ENCODE measurements at places on chromosomes 6 and 20.
A peak's percentile ranks its signal among the peaks of the same experiment; 100 is the strongest.

DNA sequence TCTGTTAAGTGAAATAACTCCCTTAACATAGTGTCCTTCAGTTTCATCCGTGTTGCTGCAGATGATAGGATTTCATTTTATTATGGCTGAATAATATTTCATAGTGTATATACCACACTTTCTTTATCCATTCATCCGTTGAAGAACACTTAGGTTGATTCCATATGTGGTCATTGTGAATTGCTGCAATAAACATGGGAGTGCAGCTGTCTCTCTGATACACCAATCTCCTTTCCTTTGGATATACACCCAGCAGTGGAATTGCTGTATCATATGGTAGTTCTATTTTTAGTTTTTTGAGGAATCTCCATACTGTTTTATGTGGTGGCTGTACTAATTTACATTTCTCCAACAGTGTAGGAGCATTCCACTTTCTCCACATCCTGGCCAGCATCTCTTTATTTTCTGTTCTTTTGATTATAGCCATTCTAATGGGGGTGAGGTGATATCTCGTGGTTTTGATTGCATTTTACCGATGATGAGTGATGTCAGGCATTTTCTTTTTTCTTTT, 193.2 kb downstream of the SLC16A10 start:
- DNase-seq: no peak

DNA sequence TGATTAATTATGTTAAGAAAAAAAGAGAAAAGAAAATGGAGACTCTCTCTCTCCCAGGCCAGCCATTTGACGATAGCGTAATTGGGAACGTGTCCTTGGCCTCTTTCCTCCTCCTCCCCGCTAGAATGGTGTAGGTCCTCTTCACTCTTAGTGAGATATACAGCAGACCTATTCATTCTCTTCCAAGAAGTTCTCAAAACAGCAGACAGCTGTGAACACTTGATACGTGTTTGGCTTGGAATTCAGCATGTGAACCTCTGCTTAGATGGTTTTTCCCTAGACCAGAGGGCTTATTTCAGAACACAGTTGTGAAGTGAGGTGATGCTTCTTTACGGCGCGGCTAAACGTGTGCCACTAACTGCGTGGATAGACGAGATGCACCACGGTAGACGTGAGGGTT, 32.6 kb upstream of the TULP4 start:
- no peak for DNase-seq

- no peak for DNase-seq
Observed at GRCh38 chr6:89640804-89641203, 2.3 kb upstream of the LYRM2 start.

- DNase-seq: no peak
Observed at GRCh38 chr6:11392778-11393507, 144.6 kb upstream of the TMEM170B start.

GRCh38 chr6:149266659-149267058, 50.9 kb upstream of the TAB2 start:
- DNase-seq: no peak

DNA sequence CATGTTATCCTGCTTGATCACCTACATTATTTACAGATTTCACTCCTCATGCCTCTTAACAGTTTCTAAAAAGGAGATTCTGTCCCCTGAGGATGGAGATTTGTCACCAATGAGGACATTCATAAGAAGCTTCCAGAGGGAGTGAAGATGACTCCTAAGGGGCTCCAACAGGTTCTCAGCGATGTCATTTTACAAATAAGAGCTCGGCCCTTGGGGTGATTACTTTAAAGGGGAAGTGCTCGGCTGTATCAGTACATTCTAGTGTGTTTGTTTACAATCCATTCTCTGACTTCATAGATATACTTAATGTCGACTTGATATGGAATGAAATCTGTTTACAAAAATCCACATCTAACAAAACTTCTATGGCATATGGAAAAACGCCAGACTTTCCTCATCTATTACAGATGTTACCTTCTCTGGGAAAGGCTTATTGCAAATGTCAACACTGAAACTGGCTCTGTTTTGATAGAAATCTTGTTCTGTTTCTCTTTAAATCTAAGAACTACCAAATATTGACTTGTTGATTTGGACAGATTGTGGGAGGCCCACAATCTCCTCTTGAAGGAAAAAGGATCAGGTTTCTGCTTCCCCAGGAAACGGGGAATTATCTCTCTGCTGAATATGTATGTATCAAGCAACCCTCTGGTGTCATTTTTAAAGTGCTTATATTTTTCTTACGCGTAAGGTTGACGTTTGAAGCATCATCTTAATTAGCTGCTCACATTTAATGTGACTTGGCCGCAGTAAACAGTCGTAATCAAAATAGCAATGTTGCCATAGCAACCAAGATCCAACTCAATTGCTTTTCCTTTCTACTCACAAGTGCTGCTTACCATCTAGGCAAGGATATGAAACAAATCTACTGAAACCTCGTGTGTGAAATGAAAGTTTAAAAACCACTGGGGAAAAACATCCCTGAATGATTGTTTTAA, 95.7 kb downstream of the SHLD1 start:
- DNase-seq: peak; percentile 54

GRCh38 chr6:90078513-90079289, 184.4 kb downstream of the GJA10 start:
- DNase-seq: peak; percentile 72

DNA sequence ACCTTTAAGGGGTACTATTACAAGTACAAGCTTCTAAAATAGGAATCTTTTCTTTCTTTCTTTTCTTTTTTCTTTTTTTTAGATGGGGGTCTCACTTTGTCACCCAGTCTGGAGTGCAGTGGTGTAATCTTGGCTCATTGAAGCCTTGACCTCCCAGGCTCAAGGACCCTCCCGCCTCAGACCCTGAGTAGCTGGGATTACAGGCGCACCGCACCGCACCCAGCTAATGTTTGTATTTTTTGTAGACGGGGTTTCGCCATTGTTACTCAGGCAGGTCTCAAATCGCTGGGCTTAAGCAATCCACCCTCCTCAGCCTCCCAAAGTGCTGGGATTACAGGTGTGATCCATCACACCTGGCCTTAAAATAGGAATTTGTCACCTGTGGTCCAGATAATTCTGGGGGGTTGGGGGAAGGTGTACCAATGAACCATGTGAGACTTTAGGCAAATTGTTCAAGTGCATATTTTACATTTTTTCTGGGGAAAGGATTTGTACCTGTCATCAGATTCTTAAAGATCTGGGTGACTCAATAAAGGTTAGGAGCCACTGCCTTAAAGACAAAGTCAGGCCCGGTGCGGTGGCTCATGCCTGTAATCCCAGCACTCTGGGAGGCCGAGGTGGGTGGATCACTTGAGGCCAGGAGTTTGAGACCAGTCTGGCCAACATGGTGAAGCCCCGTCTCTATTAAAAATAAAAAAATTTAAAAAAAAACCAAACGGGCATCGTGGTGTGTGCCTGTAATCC, 19.7 kb upstream of the SYNJ2 start:
- no peak for DNase-seq

GRCh38 chr6:106785298-106785697, 155.9 kb downstream of the QRSL1 start:
- DNase-seq: no peak

DNA sequence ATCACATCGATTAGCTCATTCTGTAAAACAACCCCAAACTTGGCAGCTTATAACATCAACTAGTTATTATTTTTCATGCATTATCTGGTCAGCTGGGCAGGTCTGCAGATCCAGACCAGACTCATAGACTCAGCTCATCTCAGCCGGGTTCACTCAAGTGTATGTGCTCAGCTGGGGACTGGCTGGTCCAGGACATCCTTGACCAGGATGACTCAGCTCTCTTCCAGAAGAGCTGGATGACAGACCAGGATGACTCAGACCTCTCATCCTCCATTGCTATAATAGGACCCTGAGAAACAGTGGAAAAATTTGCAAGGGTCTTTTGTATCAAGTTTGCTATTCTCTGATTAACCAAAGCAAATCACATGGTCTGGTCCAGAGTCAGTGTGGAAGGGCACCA, 312.5 kb upstream of the PLCB4 start:
- DNase-seq: peak; percentile 6

GRCh38 chr20:33433465-33434234, 9.9 kb downstream of the SNTA1 start:
- DNase-seq: no peak

DNA sequence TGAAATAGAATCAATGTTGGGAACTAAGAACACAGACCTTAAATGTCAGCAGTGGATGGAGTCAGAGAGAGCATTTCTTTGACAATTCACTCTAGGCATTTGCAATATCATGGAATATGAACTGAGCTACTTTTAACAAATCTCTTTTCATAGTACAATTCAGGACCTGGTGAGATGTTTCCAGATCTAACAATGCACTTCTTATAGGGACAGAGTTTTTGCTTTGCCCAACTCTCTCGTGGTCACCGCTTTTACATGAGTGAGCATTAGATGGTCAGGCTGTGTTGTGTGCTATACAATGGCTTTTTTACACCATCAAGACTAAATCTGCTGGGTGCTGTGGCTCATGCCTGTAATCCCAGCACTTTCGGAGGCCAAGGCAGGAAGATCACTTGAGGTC, 233.6 kb downstream of the ATXN1 start:
- no peak for DNase-seq

DNA sequence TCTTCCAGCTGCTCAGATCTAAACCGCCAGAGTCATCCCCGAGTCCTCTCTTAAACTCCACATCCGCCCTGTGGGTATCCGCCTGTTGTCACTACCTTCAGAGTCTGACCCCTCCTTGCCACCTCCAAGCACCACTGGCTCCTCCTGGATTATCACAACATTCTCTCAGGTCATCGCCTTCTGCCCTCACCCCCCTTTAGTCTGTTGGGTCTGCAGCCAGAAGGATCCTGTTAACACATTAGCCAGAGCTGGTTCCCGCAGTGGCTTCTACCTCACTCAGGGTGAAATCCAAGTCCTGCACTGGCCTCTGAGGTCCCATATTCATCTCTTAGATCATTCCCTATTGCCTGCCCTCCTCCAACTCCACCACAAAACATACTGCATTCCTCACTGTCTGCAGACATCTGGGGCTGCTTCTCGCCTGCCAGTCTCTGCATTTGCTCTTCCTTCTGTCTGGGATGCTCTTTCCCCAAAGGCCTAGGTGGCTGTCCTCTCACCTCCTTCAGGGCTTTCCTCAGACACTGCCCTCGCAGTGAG, 34.1 kb downstream of the TNXB start:
- DNase-seq: no peak

DNA sequence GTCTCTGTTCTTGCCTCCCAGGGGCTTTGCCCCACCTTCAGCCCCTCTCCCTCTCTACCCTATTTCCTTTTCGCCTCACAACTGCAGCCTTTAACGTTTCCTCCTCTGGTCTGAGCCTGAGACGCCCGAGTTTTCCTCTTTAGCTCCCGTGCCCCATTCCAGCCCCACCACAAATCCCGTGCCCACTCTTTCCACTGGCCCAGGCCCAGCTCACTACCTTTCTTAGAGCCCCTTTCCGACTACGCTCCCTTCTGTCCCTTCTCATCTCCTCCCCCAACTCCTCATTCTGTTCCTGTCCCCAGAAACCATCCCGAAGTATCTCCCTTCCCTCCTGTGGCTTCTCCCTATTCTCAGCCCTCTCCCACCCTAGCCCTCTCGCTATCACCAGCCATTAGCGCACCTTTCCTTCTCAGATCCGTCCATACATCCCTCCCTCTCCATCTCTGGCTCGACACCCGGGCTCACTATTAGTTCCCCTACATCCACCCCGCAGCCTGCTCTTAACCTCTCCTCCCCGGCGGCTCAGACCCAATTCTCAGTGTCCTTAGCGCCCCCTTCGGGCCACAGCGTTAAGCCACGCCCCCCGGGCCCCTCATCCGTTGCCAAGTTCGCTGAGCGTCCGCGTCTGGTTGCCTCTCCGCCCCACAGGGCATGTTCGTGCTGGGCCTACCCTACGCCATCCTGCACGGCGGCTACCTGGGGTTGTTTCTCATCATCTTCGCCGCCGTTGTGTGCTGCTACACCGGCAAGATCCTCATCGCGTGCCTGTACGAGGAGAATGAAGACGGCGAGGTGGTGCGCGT, 2.7 kb downstream of the SLC32A1 start:
- peak; percentile 80 for DNase-seq

- no peak for DNase-seq
Observed at GRCh38 chr6:169185011-169185521, 68.6 kb downstream of the THBS2 start.

- peak; percentile 80 for DNase-seq
Observed at GRCh38 chr20:25058051-25058846, at the start of gene ACSS1. ACSS1 (minus strand) TSS chr20:25058139; CDS start chr20:25058102, 37 bp downstream.

- DNase-seq: no peak
Observed at GRCh38 chr6:40674170-40674569, 87.0 kb upstream of the LRFN2 start.

GRCh38 chr20:44336086-44336485, 757 bp upstream of the R3HDML start:
- no peak for DNase-seq

DNA sequence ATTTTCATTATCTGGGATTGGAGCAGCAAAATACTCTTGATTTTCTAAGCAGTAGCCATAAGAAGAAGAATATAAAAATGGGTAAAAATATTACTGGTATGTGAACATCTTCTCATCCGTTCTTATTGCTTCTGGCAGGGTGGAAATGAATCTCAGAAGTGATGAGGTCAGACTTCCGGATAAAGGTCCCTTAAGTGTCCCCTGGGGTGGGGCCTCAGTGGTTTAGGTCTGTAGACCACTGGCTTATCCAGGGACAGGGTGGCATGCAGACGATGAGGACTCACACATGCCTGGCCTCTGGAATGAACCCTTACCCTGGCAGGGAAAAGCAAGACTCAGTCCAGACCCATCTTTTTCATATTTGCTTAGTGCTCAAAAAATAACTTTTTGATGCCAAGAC, 143.3 kb downstream of the UST start:
- no peak for DNase-seq

GRCh38 chr6:139602577-139602976, 228.1 kb upstream of the CITED2 start:
- no peak for DNase-seq

DNA sequence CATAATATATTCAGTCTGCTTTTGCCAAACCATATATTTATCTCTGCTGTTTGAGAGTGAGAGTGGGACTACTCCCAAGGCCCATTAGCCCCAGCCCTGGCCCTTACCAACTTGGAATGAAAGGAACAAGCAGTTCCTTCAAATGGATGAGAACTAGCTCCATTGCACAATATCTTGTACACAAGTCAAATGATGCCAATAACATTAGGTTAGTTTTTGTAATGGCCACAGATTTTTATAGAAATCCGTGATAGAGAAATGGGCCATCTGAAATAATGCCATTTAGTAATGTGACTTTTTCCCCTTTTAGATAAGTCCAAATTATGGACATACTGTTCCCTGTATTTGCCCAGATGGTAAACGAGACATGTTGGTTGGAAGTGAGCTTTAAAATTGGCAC, 117.0 kb downstream of the MAP3K7 start:
- no peak for DNase-seq
